Activated CD4-positive, alpha-beta T cell treated with anti-CD3 and anti-CD28 coated beads, Interleukin-2, amount 50 U/mL, for 1 hour (primary cell): ENCODE measurements at places on chromosomes 3 and 15.

GRCh38 chr15:47794252-47794914, 77.1 kb downstream of the SEMA6D start:
- no peak for DNase-seq

DNA sequence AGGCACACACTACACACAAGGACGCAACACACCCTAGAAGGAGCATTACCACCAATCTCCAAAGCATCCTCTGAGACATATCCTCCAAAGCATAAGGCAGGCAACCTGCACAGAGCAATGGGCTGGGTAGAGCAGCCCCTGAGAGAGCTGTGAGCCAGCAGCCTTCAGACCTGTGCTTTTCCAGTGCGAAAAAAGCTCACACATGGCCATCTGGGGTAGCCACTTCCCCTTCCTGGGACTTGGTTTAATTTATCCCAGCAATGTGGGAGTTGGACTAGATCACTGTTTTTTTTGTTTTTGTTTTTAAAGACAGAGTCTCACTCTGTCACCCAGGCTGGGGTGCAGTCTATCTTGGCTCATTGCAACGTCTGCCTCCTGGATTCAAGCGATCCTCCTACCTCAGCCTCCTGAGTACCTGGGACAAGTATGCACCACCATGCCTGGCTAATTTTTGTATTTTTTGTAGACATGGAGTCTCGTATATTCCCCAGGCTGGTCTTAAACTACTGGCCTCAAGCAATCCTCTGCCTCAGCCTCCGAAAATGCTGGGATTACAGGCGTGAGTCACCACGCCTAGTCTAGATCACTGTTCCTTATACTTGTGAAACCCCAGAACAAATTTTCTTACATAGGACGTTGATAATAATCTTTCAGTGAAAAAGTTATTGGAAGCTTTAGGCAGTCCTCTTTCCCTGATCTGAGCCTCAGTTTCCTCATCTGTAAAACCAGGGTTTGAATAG, 18.9 kb downstream of the PTPN23 start:
- no peak for DNase-seq

DNA sequence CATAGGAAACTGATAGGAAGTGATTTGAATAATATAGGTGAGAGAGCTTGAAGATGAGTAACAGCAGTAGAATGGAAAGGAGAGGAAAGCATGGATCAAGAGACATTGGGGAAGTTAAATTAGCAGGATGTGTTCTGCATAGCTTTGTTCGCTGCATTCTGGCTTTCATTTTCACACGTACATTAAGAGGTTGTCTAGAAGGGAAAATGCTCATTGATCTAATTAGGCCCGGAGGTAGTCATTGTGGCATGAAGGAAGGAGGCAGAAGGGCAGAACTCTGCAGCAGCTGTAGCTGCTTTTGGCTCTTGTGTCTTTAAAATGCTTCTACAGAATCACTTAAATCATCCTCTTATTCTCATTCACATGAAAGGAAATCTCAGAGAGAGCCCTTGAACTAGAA, 40.3 kb downstream of the KCNAB1 start:
- DNase-seq, result no peak

DNA sequence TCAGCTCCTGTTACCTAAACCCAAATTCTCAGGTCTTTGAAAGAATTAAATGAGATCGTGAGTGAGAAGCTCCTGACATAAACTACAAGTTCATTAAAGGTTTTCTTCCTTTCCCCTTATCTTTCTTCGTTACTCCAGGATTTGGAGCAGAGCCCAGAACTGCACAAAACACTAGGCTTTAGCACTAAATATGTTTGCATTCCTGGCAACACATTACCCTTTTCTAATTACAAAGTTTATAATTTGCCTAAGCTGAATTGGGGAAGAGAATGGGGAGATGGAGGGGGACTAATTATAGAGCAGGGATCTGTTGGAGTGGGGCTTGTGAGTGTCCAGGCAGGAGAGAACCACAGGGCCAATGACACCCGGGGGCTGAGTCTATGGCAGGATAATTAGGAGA, 109.7 kb downstream of the SV2B start:
- DNase-seq, result no peak

DNA sequence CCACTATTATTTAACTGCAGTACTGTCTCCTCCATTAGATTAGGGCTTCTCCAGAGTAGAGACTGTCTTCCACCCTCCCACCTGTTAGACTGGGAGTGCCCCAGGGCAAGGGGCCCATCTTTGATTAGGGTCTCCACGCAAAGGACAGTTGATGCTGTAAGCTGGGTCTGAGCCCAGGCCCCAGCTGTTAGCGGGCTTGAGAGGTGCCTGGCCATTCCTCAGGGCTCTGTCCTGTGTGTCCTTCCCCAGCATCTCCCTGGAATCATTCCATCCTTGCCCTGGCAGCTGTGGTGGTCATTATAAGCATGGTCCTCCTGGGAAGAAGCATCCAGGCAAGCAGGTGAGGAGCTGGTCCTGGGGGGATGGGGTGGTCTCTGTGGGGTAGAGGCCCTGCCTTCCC, 6.1 kb downstream of the SLC51B start:
- DNase-seq, result no peak

GRCh38 chr3:178749471-178749870, 213.2 kb downstream of the KCNMB2 start:
- no peak for DNase-seq

DNA sequence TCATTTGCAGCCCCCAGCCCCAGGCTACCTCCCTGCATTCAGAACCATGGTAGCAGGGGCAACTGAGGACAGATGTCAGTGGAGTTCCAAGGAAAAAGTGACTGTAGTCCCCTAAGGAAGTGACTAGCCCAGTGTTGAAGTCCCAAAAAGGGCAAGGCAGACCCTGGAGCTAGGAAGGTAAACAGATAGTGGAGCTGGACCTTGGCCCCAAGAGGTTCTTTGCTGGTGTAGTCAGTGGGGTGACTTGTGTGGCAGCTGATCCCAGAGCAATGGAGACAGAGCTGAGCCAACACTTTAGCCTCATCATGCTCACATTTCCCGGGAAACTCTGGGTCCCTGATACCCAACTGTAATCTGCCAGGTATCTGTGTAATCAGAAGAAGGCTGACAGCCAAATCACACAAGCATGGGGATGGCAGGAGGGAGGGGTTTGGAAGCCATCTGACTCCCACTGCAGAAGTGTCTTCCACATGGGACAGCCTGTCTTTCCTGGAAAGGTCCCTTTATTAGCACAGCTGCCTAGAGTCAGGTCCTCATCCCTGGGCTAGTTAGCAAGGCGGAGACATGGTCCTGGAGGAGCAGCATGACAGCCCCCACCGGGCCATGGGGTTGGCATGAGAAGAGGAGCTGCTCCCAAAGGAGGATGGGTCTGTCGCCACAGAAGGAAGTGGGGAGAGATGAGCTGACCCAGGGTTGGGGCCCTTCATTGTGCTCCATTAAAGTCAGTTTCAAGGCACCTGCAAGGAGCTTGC, 39.8 kb downstream of the PXYLP1 start:
- no peak for DNase-seq

DNA sequence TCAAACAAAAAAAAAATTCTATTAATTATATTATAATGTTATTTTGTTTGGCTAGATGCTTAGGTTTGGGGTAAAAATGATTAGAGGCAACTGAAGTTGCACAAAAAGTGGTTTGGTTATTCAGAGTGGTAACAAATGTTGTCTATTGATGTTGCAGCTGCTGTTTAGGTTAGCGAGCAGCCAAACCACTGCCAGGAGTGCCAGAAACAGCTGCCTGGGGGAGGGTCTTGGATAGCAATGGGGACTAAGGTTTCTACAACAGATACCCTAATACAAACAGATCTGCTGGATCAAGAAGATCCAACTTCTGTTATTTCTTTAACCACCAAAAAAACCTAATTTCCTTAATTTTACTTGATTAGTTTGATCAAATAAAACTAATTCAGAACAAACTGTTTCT, 26.6 kb downstream of the BTLA start:
- DNase-seq, result no peak

DNA sequence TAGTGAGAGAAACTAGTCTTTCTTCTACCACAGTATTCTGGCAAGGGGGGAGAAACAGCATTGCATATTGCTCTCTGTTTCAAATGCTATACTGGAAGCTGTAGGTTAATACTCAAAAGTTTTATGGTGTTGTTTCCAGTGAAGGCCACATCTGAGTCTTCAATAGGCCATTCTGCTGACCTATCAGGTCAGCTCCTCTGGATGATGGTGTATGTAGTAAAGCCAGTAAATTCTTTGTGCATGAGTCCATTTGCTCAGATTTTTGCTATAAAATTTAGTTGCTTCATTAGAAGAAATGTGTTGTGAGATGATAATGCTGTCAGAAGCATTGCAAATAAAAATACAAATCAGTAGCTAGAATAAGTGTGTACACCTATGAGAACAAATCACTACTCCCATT, 64.9 kb upstream of the RBMS3 start:
- DNase-seq, result no peak

DNA sequence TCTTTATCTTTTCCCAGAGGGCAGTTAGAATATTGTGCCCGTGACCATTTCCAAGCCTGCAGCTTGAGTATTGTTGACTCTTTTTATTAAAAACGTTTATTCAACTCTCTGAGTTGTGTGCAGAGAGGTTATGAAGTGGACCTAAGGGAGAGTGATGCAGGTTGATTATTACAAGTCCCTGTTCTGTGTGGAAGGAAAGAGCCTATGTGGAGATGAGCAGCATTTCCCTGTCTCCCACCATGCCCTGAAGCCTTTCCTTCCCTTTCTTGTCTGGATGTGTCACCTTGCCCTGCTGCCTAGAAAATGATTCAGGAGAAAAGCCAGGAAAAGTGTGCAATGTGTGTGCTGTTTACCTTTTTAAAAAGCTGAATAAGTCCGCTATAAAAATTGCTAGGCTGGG, 19.4 kb downstream of the ZPLD1 start:
- no peak for DNase-seq

GRCh38 chr15:38471974-38472373, 18.0 kb downstream of the FAM98B start:
- DNase-seq, result no peak

GRCh38 chr3:155919728-155920127, 49.3 kb downstream of the GMPS start:
- DNase-seq, result no peak

DNA sequence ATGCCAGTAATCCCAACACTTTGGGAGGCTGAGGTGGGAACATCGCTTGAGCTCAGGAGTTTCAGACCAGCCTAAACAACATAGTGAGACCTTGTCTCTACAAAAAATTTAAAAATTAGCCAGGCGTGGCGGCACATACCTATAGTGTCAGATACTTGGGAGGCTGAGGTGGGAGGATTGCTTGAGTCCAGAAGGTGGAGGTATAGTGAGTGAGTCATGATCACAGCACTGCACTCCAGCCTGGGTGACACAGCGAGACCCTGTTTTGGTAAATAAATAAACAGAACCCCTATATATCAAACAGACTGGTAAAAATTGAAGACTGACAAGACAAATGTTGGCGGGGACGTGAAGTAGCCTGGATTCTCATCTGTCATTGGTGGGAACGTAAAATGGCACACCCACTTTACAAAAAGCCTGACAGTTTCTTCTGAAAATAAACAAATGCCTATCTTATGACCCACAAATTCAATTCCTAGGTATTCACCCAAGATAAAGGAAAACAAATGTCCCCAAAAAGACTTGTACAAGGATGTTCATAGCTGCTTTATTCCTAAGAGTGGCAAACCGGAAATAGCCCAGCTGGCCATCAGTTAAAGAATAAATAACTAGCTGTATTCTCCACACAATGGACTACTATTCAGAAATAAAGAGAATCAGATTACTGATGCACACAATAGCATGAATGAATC, 47.0 kb upstream of the GK5 start:
- DNase-seq, result no peak

- no peak for DNase-seq
Observed at GRCh38 chr15:25169318-25169717, 214.5 kb downstream of the SNRPN start.

DNA sequence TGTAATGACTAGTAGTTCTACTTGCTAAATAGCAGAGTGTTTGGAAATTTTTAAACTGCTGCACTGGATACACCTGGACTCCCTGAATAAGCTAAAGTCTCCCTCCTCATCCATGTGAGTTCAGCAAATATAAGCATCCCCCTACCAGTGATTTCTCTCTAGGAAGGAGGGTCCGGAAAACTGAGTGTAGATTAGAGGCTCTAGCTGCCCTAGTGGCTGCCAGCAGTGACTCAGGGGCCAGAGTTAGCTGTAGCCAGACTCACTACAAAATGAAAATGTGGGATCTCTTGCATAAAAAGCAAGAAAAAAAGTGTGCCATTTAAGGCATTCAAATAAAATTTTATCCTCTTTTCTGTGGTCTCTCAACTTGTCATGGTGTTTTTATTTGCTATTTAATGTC, 485.0 kb upstream of the ATP11B start:
- no peak for DNase-seq

- no peak for DNase-seq
Observed at GRCh38 chr3:143814443-143814889, 33.8 kb downstream of the SLC9A9 start.
